ENCODE measurements at places on chromosomes 3 and 15. TPM values are rescaled to one million over a fixed set of nuclear protein-coding genes. Genes with fewer than 3 reads are reported as not detected.

DZIP1L gene
- total RNA-seq, result 54.0 TPM

APOD gene
- total RNA-seq, result 11.7 TPM

GABRA5 gene
- total RNA-seq, result 0.85 TPM

MORC1 gene
- 0.90 TPM for total RNA-seq

SAMMSON gene
- 0.21 TPM for total RNA-seq

CLDN18 gene
- not detected for total RNA-seq

SELENOT gene
- total RNA-seq, result 76.5 TPM

CDCP1 gene
- total RNA-seq, result 2.9 TPM

CCDC50 gene
- total RNA-seq, result 83.7 TPM

MYO5C gene
- 11.6 TPM for total RNA-seq

SRGAP3 gene
- 21.4 TPM for total RNA-seq

GNAT1 gene
- not detected for total RNA-seq

SI gene
- total RNA-seq, result not detected

ATP13A5 gene
- not detected for total RNA-seq

PTX3 gene
- total RNA-seq, result 5.1 TPM

OR5K2 gene
- not detected for total RNA-seq

CCR3 gene
- total RNA-seq, result not detected

PYGO1 gene
- 40.9 TPM for total RNA-seq

CAMK2N2 gene
- total RNA-seq, result 0.26 TPM

ATP13A4 gene
- total RNA-seq, result 7.7 TPM

PLCH1 gene
- 3.2 TPM for total RNA-seq

BTBD1 gene
- 102 TPM for total RNA-seq
